ENCODE measurements at places on chromosomes 6 and 20.

DNA sequence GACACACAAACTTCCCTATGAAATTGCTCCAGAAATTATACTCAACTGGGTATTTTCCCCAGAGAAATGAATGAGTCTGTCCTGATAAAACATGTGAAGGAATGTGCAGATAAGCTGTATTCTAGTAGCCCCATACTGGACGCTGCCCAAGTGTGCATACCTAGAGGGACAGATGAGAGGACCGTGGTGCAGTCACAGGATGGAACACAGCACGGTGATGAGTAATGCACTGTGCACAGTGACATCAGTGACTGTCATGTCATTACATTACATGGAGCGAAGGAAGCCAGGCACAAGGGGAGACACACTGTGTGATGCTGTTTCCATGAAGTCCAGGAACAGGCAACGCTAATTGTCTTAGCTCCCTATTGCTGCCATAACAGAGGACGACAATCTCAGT is 155.5 kb downstream of the CDH4 start:
- DNase-seq = no peak

- no peak for DNase-seq
These were observed 6.7 kb upstream of the KHDC1L start for GRCh38 chr6:73231986-73232391.

DNA sequence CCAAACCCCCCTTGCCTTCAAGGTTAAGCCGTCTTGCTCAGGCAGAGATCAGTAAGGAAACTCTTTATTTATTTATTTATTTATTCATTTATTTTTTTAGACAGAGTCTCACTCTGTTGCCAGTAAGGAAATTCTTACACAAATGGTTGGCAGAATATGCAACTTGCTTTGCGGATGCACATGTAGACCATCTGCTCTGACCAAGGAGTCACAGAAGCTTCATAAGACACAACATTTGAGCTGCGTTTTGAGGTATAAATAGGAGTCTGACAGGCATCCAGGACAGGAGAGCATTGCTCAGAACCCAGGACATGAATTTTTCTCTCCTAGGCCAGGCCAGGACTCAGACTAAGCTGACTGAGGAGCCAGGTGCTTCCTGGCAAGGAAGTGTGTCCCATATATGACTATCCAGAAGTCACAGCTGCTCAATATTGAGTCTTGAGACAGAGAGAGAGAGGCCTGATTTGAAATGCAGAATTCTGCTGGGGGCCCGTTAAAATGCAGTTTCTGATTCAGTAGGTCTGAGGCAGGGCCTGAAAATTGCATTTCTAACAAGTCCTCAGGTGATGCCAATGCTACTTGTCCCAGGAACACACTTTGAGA is 43.9 kb downstream of the HLA-A start:
- DNase-seq = no peak

DNA sequence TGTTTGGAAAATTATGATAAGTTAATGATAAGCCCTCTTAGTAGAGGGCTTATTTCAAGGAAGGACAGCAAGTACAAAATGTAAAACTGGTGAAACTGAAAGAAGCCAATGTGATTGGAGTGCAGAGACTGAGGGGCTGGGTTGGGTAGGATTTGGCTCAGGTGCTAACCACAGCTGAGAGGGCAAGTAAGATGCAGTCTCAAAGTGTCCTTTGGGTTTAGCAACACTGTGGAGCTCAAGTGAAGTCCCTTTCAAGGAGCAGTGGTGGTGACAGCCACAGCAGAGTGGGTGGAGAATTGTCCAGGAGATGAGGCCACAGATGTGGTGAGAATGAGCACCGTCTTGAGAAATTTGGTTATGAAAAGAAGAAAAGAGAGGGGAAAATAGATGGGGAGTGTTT is 181.4 kb downstream of the AKAP7 start:
- no peak for DNase-seq

- no peak for DNase-seq
These were observed 46.5 kb upstream of the FRMD1 start for GRCh38 chr6:168125429-168126001.

- no peak for DNase-seq
These were observed 693.5 kb downstream of the HDGFL1 start for GRCh38 chr6:23262864-23263263.

DNA sequence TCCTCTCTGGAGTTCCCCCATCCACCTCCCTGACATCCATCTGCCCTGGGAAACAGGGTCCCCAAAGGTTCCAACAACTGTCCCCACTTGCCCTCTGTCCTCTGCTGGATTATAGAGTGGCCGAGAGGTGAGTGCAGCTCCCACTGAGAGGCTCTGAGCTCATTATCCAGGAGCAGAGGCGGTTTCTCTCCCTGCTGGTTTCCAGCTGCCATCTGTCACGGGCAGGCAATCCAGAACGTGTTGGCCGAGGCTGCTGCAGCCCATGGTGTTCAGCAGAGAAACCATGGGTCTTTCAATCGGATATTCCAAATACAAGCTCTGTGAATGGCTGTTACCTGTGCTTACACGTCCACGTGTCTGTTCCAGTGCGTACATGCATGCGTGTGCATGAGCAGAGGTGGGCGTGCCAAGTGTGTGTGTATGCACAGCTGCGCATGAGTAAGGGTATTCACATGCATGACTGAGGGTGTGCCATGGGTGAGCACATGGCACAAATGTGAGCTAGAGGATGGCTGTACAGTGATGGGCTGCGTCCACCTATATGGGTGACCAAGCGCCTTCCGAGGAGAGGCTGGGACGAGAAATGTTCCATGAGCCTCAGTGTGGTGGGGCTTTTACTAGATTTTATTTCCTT is 183.7 kb upstream of the PMEPA1 start:
- no peak for DNase-seq

- DNase-seq = no peak
These were observed 799 bp upstream of the SHPRH start for GRCh38 chr6:145964948-145965366.

GRCh38 chr20:24721891-24722568 is 227.0 kb upstream of the CST7 start:
- no peak for DNase-seq

GRCh38 chr20:35901678-35902544 is 52.4 kb downstream of the SCAND1 start:
- DNase-seq = peak; percentile 91

DNA sequence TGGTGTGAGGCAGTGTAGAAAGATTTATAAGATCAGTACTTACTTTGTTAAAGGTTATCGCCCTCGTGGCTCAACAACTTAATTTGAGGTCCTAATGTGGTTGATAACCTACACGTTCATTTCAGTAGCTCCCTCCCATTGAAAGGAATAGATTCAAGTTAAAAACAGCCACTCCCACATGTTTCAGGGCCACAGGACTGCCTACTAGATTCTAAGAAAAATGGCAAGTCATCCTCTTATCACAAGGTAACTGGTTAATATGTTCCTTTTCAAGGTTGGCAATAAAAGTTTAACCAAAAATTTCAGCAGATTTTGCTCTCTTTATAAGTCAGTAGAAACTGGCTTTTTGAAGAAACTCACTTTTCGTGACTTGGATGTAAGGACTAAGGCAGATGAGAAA is 17.1 kb downstream of the GSTA2 start:
- DNase-seq = no peak

DNA sequence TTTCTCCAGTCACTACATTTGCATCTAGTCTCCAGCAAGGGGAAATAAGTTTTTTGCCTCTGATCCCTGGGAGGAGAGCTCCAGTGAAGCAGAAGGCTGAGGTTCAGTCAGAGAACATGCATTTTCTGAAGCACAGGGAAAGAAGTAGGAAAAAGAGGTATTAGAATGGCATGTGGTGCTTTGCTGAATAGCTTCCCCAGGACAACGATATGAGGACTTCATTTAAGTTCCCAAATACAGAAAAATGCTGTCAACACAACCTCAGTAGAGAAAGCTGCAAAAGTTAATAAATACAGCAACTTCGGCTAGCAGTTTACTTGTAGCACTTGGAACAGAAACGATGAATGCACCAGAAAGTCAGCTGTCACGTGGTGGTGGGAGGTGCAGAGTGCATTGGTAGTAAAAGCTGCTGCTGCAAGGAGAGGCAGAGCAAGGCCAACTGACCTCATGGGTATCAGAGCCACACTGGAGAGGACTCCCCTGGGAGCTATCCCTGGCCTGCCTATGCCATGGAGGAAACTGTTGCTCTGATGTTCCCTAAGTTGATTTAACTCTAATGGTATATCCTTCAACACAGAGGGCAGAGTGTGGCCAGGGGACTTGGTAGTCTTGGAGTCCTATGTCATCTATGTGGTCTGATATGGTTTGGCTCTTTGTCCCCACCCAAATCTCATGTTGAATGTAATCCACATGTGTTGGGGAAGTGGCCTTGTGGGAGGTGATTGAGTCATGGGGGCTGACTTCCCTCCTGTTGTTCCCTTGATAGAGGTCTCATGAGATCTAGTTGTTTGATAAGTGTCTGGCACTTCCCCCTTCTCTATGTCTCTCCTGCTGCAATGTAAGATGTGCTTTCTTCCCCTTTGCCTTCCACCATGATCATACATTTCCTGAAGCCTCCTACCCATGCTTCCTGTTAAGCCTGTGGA is 85.9 kb downstream of the ADTRP start:
- DNase-seq = no peak

DNA sequence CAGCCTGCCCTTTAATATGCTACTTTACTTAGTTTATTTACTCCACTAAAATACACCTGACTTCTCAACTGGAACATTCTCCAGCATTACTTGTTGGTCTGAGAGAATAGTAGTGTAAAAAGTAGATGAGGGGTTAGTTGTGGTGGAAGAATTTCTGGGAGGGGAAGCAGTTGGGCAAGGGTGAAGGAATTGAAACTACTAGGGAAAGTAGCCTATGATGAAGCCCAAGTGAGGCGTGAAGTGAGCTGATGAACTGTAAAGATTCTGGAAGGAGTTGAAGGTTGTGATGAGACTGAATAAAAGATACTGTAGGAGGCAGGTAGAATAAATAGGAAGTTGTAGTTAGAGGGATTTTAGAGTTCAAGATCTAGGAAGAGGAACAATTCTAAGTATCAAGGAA is 72.5 kb downstream of the ITCH start:
- DNase-seq = no peak

- peak; percentile 67 for DNase-seq
These were observed 1044.7 kb downstream of the KIF16B start for GRCh38 chr20:15528391-15529111.

GRCh38 chr6:35500782-35501181 is 3.9 kb upstream of the TEAD3 start:
- peak; percentile 25 for DNase-seq

GRCh38 chr6:16600026-16600425 is 161.2 kb downstream of the ATXN1 start:
- no peak for DNase-seq

DNA sequence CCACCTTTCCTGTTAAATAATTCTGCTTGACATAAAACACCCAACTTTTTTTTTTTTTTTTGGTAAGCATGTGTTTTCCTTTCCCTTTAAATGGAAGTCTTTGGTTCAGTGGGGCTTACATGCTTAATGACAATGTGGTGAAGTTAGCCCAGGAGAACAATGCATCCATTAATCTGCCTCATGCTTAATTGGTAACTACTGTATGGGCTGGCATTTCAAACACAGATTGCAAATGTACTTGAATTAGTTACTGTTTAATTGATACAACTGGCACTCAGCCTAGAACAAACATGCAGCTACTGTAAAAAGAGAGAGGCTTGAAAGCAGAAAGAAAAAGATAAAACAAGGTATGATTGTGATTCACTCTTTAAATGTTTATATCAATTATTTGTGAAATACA is 483.6 kb upstream of the NOX3 start:
- DNase-seq = no peak

GRCh38 chr6:26500102-26500501 is at the start of gene BTN1A1:
BTN1A1 (plus strand) TSS chr6:26500303; CDS start chr6:26501287, 984 bp downstream.
- no peak for DNase-seq

- DNase-seq = no peak
These were observed 126.8 kb downstream of the MAP3K7 start for GRCh38 chr6:90460051-90460450.

DNA sequence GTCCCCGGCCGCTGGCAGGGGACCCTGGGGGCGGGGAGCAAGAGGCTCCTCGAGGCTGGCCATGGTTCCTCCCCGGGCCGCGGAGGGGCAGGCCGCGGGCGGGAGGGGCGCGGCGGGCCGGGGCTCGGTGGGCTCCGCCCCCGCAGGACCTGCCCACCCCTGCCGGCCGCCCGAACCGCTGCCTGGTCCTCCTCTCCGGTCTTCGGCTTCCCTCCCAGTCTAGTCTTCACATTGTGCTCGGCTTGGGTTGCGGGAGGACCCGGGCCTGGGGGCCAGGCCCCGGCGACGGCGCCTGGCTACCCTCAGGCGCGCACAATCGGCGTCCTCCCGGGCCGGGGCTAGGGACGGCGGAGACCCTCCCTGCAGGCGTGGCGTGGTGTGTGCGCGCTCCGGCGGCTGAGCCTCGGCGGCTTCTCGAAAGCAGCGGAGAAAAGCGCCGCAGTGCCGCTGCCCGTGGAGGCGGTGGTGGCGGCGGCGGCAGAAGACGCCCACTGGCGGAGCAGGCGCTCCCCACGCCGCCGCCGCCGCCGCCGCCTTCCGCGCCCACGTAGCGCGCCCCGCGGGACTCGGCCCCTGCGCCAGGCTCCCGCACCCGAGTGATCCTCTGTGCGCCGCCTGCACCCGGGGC is at the start of gene PDE10A:
Gene PDE10A (minus strand): TSS at position 493 of the 628 bp plus-strand sequence. CDS start 430 bp downstream, at position 63.
- DNase-seq = peak; percentile 44

DNA sequence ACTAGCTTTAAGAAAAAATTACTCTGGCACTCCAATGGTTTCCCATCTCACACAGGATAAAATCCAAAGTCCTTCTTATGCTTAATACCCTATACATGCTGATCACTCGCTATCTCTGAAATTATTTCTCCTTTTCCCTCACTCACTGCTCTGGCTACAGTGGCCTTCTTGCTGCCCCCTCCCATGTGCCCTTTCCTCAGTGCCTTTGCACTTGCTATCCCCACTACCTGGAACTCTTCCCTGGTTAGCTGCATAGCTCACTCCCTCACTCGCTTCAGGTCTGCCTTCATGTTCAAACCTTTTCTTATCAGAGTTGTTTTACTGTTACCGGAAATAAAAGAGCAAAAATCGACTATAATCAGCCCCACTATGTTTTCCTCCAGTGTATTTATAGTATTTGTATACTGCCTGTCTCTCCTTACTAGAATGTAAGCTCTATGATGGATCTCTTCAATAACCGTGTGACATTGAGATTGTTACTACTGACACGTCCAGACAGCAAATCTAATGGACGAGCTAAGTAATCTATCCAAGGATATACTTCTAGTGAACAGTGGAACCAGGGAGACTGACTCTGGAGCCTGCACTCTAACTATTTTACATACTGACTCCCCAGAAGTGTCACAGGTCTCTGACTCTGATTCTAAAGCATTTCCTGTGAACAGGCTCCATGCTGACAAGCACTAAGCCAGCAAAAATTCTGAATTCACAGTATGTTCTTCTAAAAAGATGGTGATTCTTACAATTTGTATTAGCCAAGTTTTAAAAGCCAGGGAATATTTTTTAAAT is 25.1 kb downstream of the FKBP5 start:
- DNase-seq = peak; percentile 80

DNA sequence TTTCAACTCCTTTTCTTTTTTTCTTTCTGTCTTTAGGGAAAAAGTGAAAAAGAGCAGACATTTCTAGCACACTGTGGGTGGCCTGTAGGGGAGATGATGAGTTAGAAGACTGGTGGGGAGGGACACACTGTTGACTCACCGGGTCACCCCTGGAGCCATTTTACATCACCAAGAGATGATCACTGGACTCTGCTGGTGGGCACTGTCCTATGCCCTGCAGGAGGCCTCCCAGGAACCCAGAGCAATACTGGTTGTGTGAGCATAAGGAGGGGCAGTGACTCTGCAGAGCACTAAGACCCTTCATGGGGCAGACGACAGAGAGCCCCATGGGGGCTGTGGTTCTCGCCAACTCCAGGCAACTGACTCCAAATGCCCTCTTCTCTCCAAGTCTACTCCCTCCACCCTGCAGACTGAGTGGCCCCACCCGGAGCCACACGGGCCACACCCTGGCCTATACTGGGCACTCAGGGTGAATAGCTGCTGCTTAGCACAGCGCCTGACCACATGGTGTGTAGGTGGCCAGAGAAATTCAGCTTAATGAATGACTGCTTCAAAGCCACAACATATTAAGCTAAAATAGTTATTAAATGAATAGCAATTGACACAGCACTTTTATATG is 177.5 kb downstream of the CDC5L start:
- no peak for DNase-seq
